ENCODE measurements at places on chromosomes 6 and 20. TPM values are rescaled to one million over a fixed set of nuclear protein-coding genes. Genes with fewer than 3 reads are reported as not detected.
A peak's percentile ranks its signal among the peaks of the same experiment; 100 is the strongest.

Gene RBPJL
- 0.20 TPM for total RNA-seq

Gene OR12D3
- total RNA-seq, result not detected

DNA sequence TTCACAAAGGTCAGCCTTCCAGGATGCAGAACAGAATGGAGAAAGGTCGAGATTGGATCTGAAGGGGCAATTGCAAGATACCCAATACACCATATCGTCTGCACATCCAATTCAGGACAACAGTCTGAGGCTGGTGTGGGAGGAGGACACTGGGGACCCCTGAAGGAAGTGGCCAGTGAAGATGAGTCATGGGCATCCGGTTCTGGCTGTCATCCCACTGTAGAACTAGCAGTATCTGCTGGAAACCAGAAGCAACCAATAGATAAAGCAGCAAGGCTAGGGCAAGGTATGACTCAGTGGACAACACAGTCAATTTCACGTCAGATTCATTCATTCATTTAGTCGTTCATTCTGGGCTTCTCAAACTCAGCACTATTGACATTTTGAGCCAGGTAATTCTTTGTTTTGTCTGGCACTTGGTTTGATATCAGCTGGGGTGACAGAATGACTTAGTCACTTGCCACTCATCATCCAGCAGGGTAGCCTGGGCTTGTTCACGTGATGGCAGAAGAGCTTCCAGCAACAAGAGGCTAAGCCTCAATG lies 30.3 kb upstream of the SHLD1 start:
- DNase-seq, result no peak
- no peaks in the 10 kb centered on the region for H3K36me3 ChIP-seq
- no peak overlapping the region for H3K27ac ChIP-seq
- H3K4me1 ChIP-seq, result no peaks in the 10 kb centered on the region
- no peaks in the 10 kb centered on the region for H3K27me3 ChIP-seq
- H3K4me3 ChIP-seq, result no peak overlapping the region

DNA sequence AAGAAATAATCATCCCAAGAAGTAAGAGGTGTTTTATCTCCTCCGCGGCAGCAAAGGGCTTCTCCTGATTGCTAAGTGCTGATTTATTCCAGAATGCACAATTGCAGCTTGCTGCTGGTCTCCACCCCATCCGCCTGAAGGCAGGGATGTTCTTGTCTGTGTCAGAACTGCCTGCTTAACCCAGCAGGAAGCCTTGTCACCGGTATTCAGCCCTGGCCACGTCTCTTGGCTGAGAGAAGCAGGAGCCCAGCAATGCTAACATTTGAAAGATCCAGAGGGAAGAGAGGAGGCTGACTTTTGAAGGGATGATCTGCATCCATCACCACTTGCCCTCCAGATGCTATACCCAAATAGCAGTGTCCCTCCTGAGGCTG lies 4.2 kb downstream of the SCML4 start:
- peak overlapping the region; percentile 24 for H3K4me3 ChIP-seq
- peaks cover 17% of the 10 kb centered on the region for H3K4me1 ChIP-seq
- no peaks in the 10 kb centered on the region for H3K27me3 ChIP-seq
- H3K27ac ChIP-seq, result peak overlapping the region; percentile 54
- DNase-seq, result no peak

DNA sequence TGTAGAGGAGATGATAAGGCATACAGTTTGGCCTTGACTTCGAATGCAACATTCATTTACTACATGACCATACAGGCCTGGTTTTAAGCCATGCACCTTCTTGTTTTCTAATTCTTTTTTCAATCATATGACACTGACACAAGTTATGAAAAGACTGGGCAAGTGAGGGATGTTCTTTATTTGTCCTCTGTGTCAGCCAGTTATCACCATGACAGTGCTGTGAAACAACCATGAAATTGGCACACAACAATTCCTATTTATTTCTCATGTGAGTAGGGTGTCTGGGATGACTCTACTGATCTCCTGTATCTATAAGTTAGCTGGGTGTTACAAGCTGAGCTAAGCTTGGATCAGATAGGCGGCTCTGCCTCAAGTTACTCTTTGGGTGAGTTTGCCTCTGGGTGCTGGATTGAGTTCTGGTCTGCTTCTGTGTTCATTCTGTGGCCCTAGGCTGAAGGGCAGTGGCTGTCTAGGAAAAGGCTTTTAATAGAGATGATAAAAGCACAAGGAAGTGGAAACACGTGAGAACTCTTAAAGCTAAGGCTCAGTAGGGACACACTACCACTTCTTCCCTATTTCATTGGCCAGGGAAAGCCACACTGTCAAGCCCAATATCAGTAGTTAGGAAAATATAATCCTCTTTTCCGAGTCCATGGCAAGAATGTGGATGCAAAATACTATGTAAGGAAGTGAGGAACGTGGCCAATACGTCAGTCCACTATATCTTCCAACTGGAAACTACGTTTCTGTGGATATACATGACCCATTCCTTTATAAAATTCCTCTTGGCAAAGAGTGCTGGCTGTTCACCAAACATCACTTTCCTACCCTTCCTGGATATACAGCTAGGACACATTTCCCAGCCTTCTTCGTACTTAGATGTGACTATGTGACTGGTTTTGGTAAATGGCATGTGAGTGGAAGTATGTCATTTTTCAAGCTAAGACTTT lies 126.2 kb upstream of the RNF24 start:
- no peaks in the 10 kb centered on the region for H3K27me3 ChIP-seq
- no peak for DNase-seq
- H3K36me3 ChIP-seq, result no peaks in the 10 kb centered on the region
- no peaks in the 10 kb centered on the region for H3K4me1 ChIP-seq

- no peak overlapping the region for H3K4me3 ChIP-seq
- H3K4me1 ChIP-seq, result peaks cover 12% of the 10 kb centered on the region
- no peaks in the 10 kb centered on the region for H3K36me3 ChIP-seq
- no peaks in the 10 kb centered on the region for H3K27me3 ChIP-seq
These were observed 32.6 kb upstream of the CD93 start for GRCh38 chr20:23118766-23119165.

GRCh38 chr6:3328796-3329195 lies 70.0 kb downstream of the PSMG4 start:
- no peak overlapping the region for H3K27ac ChIP-seq
- H3K4me3 ChIP-seq, result no peak overlapping the region
- DNase-seq, result no peak
- peaks cover 1% of the 10 kb centered on the region for H3K36me3 ChIP-seq

DNA sequence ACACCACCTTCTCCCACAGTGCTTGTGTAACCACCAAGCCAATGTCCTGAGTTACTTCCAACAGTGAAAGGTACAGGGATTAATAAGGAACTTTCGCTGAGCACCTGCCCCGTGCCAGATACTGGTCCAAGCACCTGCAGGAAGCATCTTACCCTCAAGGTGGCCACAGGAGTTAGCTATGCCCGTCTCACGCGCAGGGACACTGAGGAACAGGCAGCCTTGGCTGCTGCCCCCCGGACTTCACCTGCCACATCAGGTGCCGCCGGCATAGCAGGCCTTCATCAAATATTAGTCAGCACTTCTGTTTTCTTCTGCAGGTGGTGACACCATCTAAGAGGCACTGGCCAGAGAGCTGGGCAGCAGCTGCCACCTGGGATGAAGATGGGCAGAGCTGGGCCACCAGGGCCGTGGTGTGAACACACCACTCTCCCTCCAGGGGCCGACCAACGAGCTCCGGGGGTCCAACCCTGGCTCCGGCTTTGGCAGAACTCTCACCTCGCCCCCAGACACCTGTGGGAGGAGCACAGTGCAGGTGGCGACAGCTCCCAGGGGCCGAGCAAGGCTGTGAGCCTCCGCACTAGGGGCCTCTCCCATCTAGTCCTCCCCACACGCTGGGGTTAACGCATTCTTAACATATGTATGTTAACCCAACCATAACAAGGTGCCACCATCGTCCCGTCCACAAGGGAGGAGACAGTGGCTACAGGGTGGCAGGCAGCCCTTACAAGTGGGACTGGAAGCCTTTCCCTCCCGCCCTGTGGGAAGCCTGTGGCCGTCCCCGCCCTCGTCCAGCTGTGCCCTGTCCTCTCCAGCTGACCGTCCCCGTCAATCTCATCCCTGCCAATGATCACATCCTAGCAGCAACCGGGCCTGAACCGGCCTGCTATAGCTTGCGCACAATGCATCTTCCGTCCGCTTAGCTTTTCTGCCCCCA lies 2.9 kb upstream of the PPDPF start:
- H3K27me3 ChIP-seq, result no peaks in the 10 kb centered on the region
- H3K27ac ChIP-seq, result no peak overlapping the region
- peaks cover 32% of the 10 kb centered on the region for H3K36me3 ChIP-seq
- peaks cover 36% of the 10 kb centered on the region for H3K4me1 ChIP-seq
- DNase-seq, result no peak

- DNase-seq, result no peak
- H3K4me1 ChIP-seq, result peaks cover 19% of the 10 kb centered on the region
- no peaks in the 10 kb centered on the region for H3K27me3 ChIP-seq
- H3K27ac ChIP-seq, result no peak overlapping the region
- H3K36me3 ChIP-seq, result no peaks in the 10 kb centered on the region
These were observed 245.1 kb downstream of the CDH4 start for GRCh38 chr20:61497029-61497627.

DNA sequence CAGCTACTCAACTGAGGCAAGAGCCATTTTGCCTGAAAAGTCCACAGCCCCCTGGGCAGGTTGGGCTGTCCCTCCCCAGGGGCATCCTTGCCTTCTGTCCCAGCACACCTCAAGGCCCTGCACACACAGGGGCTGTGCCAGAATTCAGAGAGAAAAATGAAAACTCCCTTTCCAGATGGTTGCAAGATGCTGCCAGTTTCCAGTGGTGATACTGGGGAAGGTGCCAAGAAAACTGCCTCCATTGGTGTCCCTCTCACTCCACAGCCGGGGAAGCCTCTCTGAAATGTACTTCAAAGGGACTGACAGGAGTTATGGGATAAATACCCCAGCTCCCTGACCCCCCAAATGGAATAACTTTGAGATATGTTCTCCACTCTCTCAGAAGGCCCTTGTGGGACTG lies 154.2 kb upstream of the MAFB start:
- DNase-seq, result no peak
- no peak overlapping the region for H3K27ac ChIP-seq
- H3K4me1 ChIP-seq, result peaks cover 14% of the 10 kb centered on the region
- H3K36me3 ChIP-seq, result no peaks in the 10 kb centered on the region
- peaks cover 13% of the 10 kb centered on the region for H3K27me3 ChIP-seq

DNA sequence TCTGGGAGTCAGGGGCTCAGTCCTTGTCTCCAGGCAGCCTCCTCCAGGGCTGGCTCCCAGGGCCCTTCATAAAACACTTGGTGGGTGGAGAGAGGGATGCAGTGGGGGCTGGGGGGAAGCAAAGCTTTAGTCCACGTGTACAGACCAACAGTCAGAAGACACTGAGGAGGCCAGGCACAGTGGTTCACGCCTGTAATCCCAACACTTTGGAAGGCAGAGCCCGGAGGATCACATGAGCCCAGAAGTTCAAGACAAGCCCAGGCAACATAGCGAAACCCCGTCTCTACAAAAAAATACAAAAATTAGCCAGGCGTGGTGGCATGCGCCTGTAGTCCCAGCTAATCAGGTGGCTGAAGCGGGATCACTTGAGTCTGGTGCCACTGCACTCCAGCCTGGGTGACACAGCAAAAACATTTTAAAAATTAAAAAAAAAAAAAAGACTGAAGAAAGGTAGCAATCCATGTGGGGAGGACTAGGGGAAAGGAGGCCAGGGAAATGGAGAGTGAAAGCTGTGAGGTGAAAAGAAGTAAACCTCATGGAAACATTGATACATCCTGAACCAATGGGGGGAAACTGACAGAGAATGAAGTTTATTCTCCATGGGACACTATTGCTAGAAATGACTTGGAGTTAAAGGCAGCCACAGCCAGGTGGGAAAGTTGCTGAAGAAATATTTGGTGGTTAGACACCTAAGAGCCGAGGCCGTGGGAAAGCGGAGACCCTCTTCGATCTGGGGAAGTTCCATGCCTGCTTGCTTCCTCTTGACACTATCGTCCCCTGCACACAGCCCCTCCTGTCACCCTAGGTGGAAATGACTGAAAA lies 35.4 kb downstream of the PIM1 start:
- DNase-seq, result no peak
- H3K27ac ChIP-seq, result no peak overlapping the region
- no peaks in the 10 kb centered on the region for H3K27me3 ChIP-seq
- no peaks in the 10 kb centered on the region for H3K4me1 ChIP-seq
- H3K4me3 ChIP-seq, result no peak overlapping the region
- no peaks in the 10 kb centered on the region for H3K36me3 ChIP-seq

GRCh38 chr20:7637184-7637583 lies 303.1 kb downstream of the HAO1 start:
- H3K27me3 ChIP-seq, result no peaks in the 10 kb centered on the region
- DNase-seq, result no peak
- H3K4me1 ChIP-seq, result no peaks in the 10 kb centered on the region
- H3K27ac ChIP-seq, result no peak overlapping the region

GRCh38 chr20:17691758-17692157 lies 8.0 kb upstream of the BANF2 start:
- H3K27ac ChIP-seq, result no peak overlapping the region
- no peak for DNase-seq
- H3K36me3 ChIP-seq, result no peaks in the 10 kb centered on the region
- H3K4me1 ChIP-seq, result peaks cover 8% of the 10 kb centered on the region
- H3K27me3 ChIP-seq, result peaks cover 2% of the 10 kb centered on the region
- no peak overlapping the region for H3K4me3 ChIP-seq

GRCh38 chr20:35150846-35151579 lies 3.9 kb upstream of the EDEM2 start:
- no peaks in the 10 kb centered on the region for H3K36me3 ChIP-seq
- DNase-seq, result no peak
- H3K27ac ChIP-seq, result no peak overlapping the region
- peaks cover 8% of the 10 kb centered on the region for H3K4me1 ChIP-seq
- H3K27me3 ChIP-seq, result no peaks in the 10 kb centered on the region
- H3K4me3 ChIP-seq, result no peak overlapping the region

DNA sequence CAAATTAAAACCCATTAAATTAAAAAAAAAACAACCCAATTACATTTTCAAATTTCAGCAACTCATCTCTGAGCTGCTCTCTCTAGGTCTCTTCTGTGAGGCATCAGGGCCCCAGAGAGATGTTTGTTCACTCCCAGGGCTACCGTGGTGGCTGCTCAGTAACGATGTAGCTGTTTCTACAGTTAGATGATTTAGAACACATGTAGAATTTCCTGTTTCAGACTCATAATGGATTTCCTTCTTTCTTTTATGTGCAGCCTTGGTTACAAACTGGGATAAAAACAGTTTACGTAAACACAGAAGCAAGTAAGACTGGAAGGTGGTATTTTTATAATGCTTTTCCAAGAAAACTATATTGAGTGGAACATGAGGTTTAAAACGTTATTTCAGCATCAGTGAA lies 116.1 kb upstream of the CCN2 start:
- DNase-seq, result no peak
- H3K4me3 ChIP-seq, result no peak overlapping the region
- H3K4me1 ChIP-seq, result no peaks in the 10 kb centered on the region
- H3K36me3 ChIP-seq, result no peaks in the 10 kb centered on the region
- no peak overlapping the region for H3K27ac ChIP-seq

GRCh38 chr6:10310826-10311225 lies 104.0 kb downstream of the TFAP2A start:
- no peaks in the 10 kb centered on the region for H3K27me3 ChIP-seq
- no peak overlapping the region for H3K27ac ChIP-seq
- peak; percentile 50 for DNase-seq
- H3K4me1 ChIP-seq, result peaks cover 3% of the 10 kb centered on the region
- H3K4me3 ChIP-seq, result no peak overlapping the region
- no peaks in the 10 kb centered on the region for H3K36me3 ChIP-seq

Measured in spinal cord (tissue), 10 donors.